ENCODE measurements at places on chromosomes 4 and X.

- no peak for DNase-seq
Measured at GRCh38 chr4:56348576-56348975, 38.7 kb downstream of the AASDH start.

- no peak for DNase-seq
Measured at GRCh38 chr4:31194823-31195222, 474.7 kb downstream of the PCDH7 start.

DNA sequence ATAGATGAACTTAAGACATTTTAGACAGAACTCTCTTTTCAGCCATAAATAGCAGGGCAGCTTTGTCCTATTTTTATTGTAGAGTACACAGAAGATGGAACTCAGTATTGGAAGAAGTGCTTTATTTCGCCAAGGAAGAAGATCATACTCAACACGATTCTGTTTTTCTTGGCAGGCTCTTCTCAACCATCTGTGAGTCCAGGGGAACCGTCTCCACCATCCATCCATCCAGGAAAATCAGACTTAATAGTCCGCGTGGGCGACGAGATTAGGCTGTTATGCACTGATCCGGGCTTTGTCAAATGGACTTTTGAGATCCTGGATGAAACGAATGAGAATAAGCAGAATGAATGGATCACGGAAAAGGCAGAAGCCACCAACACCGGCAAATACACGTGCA is 37.6 kb downstream of the KIT start:
- DNase-seq = no peak

DNA sequence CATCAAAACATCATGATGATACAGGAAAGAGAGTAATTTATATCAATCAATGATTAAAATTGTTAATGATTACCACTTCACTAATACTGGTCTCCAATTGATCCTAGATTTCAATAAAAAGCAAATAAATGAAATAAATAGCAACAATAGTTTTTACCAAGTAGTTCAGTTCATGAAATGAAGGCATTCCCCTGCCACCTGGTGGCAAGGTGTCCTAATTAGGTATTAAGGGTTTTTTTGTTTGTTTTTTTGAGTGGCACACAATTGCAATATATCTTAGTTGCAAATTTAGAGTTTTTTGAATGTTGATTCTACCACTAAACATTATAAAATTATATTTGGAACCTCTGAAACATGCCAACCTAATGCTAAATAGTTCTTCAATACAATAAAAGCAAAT is 157.4 kb upstream of the PDE5A start:
- no peak for DNase-seq

- DNase-seq = no peak
Measured at GRCh38 chr4:73730292-73730691, 10.1 kb upstream of the CXCL8 start.

- DNase-seq = no peak
Measured at GRCh38 chr4:101282076-101282844, 65.1 kb downstream of the PPP3CA start.

- no peak for DNase-seq
Measured at GRCh38 chrX:37651921-37652452, 33.6 kb upstream of the XK start.

DNA sequence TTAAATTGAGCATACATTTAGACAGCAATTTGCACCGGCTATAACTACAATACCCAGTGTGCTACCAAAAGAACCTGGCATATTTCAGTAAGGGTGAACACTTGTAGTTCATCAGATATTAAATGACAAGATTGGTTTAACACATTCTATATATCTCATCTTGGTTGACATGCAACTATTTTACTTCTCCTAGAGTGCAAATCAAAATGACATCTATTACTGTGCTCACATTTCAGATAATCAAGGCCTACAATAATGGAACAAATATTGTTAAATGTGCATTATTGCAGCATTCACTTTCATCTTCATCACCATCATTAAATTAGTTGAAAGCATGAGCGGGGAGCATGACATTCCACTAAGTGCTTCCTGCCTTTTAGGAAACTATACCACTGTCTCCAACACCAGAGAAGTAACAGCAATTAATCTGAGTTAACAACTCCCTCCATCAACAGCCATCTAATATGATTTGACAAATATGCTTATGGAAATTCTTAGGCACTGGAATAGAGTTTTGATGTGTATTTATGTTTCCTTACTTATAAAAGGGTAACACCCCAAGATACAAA is 209.8 kb upstream of the SLIT2 start:
- DNase-seq = no peak

GRCh38 chrX:31128855-31129254 is 57.0 kb upstream of the FTHL17 start:
- DNase-seq = no peak
